ENCODE measurements at places on chromosomes 6 and 20. TPM values are rescaled to one million over a fixed set of nuclear protein-coding genes. Genes with fewer than 3 reads are reported as not detected.

The TAGAP gene
- total RNA-seq: 1.3 TPM

The FABP7 gene
- total RNA-seq: not detected

The APOBEC2 gene
- not detected for total RNA-seq

The PACRG gene
- 0.25 TPM for total RNA-seq

The SRMS gene
- not detected for total RNA-seq

The ABHD16B gene
- not detected for total RNA-seq

The PRIM2 gene
- 2.9 TPM for total RNA-seq

The COL12A1 gene
- 1.1 TPM for total RNA-seq

The DDRGK1 gene
- total RNA-seq: 57.1 TPM

Data from right lobe of liver (tissue), 6 donors.